ENCODE measurements at places on chromosomes 7 and 10.

- H3K4me1 ChIP-seq = peaks cover 2% of the 10 kb centered on the region
- DNase-seq = no peak
- H3K4me3 ChIP-seq = no peak overlapping the region
- no peaks in the 10 kb centered on the region for H3K36me3 ChIP-seq
- no peaks in the 10 kb centered on the region for H3K27me3 ChIP-seq
- no peak overlapping the region for H3K27ac ChIP-seq
Observed at GRCh38 chr7:105643851-105644250, 62.6 kb upstream of the EFCAB10 start.

DNA sequence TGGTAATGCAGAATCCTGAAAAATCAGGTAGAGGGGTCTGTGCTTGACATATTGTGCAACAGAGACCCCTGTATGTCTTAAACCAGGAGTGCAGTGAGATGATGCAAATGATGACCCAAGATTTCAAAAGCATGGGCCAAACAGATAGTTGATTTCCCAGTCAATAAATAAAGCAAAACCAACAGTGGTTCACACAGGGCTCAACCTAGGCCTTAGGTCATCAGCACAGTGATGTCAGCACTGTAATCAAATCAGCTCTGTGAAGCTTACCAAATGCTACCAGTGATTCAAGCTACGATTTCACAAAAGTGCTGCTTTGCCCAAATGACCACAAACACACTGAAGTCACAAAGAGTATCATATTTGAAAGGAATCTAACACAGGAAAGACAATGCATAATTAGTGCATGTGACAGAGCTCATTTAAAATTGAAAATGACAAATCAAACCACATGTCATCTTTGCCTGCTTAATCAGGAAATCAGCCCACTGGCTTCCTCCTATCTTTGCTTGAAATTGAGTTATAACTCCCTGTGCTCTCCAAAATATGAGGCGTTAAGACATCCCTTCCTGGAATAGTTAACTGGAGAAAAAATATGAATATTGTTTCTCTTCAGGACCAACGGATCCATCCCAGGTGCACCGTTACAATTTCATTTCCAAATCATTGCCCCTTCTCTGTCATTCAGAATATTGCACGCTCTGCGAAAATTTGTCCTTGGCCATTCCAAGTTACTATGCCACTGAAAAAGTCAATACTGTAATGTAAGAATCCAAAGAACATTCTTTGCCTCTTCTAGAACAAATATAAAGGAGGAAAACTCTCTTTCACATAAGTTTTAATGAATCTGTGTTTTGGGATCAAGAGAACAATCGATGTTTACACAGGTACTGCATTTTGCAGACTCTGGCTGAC lies 41.9 kb upstream of the ASL start:
- H3K27ac ChIP-seq = no peak overlapping the region
- no peaks in the 10 kb centered on the region for H3K36me3 ChIP-seq
- H3K27me3 ChIP-seq = no peaks in the 10 kb centered on the region
- no peak overlapping the region for H3K4me3 ChIP-seq

DNA sequence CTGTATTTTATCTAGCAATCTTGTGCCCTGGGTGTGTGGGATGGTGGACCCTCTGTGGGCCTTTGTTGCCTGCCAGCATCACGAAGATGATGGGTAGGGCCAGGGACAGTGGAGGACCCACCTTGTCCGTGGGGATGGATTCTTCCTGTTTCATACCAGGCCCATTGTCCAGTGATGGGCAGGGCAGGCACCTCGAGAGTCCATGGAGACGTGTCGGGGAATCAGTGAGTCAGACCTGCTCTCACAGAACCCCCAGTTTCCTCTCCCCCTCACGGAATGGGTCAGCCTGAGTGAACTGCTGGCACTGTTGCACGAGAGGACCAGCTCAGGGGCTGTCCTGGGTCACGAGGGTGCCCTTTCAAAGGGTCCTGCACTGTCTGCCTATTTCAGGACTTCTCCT lies 401.2 kb downstream of the RPS24 start:
- no peak overlapping the region for H3K27ac ChIP-seq
- DNase-seq = no peak
- peaks cover 42% of the 10 kb centered on the region for H3K4me1 ChIP-seq
- no peaks in the 10 kb centered on the region for H3K27me3 ChIP-seq
- H3K36me3 ChIP-seq = no peaks in the 10 kb centered on the region
- no peak overlapping the region for H3K4me3 ChIP-seq

DNA sequence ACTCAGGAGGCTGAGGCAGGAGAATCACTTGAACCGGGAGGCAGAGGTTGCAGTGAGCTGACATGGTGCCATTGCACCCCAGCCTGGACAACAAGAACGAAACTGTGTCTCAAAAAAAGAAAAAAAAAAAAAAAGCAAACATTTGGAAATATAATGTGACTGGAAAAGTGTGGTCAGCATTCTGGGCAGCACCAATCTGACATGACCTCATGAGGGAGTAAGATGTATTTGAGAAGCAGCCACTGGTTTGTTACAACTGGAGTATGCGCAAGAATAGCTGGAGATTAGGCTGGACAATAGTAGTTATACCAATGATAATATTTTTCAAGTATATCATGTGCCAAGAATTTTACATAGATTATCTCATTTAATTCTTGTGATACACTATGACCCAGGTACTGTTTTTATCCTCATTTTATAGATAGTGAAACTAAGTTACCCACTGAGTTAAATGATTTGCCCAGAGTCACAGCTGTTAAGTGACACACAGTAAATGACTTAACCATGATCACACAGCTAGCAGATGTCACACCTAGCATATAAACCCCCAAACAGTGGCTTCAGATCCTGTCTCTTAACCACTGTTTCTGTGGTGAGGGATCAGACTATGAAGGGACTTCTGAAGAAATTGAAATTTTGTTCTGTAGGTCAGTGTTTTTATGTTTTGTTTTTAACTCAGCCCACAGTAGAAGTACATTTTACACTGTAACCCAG lies 11.1 kb downstream of the MCU start:
- H3K27ac ChIP-seq = peak overlapping the region; percentile 40
- no peaks in the 10 kb centered on the region for H3K4me1 ChIP-seq
- DNase-seq = no peak
- no peaks in the 10 kb centered on the region for H3K36me3 ChIP-seq
- peak overlapping the region; percentile 31 for H3K4me3 ChIP-seq

DNA sequence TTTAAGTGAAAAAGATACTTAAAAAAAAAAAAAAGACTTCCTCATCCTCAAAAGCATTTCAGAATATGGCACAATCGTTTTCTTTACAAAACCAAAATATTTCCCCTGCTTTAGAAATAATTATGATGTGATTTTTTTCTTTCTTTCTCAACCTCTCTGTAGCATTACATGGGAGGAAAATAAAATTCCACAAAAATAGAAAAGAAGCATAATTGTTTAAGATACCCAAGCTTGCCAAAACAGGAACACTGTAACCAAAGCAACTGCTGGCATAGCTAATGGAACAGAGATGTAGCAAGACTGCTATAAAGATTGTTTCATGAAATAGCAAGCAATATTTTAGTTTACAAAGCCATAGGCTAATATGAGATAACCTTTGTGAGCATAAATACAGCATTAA lies 75.6 kb upstream of the GPR22 start:
- no peaks in the 10 kb centered on the region for H3K36me3 ChIP-seq
- no peak for DNase-seq
- H3K27me3 ChIP-seq = no peaks in the 10 kb centered on the region
- H3K27ac ChIP-seq = peak overlapping the region; percentile 42
- H3K4me1 ChIP-seq = peaks cover 12% of the 10 kb centered on the region
- no peak overlapping the region for H3K4me3 ChIP-seq

DNA sequence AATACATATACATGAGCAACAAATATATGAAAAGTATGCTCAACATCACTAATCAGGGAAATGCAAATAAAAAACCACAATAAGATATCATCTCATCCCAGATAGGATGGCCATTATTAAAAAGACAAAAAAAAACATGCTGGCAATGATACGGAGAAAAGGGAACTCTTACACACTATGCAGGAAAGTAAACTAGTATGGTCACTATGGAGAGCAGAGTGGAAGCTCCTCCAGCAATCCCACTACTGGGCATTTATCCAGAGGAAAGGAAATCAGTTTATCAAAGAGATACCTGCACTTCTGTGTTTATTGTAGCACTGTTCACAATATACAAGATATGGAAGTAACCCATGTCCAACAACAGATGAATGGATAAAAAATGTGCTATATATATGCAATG lies 217.5 kb downstream of the SDK1 start:
- H3K36me3 ChIP-seq = no peaks in the 10 kb centered on the region
- no peak overlapping the region for H3K27ac ChIP-seq
- H3K4me1 ChIP-seq = no peaks in the 10 kb centered on the region
- H3K27me3 ChIP-seq = no peaks in the 10 kb centered on the region

- DNase-seq = no peak
- no peaks in the 10 kb centered on the region for H3K36me3 ChIP-seq
- H3K27ac ChIP-seq = peak overlapping the region; percentile 99
- H3K4me3 ChIP-seq = no peak overlapping the region
Observed at GRCh38 chr7:27125986-27126394, 4.6 kb downstream of the HOXA4 start.

DNA sequence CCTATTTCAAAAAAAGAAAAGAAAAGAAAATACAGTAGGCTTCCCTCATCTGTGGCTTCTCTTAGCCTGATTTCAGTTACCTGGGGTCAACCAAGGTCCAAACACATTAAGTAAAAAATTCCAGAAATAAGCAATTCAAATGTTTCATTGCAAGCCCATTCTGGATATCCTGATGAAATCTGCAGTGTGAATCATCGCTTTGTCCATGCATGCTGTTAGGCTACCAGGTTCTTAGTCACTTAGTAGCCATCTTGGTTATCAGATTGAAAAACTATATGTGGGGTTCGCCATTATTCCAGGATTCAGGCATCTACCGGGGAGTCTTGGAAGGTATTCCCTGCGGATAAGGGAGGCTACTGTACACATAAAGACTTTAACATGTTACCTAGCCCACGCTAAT lies 991 bp upstream of the FAM204A start:
- peaks cover 30% of the 10 kb centered on the region for H3K4me1 ChIP-seq
- H3K36me3 ChIP-seq = no peaks in the 10 kb centered on the region
- H3K27me3 ChIP-seq = no peaks in the 10 kb centered on the region
- no peak overlapping the region for H3K4me3 ChIP-seq
- DNase-seq = no peak
- H3K27ac ChIP-seq = no peak overlapping the region

DNA sequence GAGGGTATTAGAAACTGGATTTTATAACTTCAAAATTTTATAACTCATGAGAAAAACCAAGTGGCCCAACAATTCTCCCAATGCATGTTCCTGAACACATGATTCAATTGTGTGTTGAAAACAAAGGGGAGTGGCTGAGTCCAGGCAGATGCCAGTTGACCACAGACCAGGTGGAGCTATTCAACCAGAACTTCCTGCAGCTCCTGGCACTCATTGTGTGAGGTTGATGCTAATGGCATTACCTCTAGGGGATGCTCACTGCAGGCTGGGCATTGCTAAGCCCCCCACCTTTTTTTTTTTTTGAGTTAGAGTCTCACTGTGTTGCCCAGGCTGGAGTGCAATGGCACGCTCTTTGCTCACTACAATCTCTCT lies 20.3 kb downstream of the MYOF start:
- no peaks in the 10 kb centered on the region for H3K27me3 ChIP-seq
- peak overlapping the region; percentile 92 for H3K27ac ChIP-seq
- no peak for DNase-seq

DNA sequence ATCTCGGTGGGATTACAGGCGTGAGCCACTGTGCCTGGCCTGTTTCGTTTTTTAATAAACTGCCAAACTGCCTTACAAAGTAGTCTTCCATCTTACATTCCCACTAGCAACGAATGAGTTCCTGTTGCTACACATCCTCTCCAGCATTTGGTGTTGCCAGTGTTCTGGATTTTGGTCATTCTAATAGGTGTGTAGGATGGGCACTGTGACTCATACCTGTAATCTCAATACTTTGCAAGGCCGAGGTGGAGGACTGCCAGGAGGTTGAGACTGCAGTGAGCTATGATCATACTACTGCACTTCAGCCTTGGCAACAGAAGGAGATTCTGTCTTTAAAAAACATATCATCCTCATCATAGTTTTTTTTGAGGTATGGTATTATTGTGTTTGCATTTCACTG lies 21.4 kb upstream of the RSBN1L start:
- no peaks in the 10 kb centered on the region for H3K36me3 ChIP-seq
- no peak overlapping the region for H3K4me3 ChIP-seq
- no peak overlapping the region for H3K27ac ChIP-seq
- DNase-seq = no peak

DNA sequence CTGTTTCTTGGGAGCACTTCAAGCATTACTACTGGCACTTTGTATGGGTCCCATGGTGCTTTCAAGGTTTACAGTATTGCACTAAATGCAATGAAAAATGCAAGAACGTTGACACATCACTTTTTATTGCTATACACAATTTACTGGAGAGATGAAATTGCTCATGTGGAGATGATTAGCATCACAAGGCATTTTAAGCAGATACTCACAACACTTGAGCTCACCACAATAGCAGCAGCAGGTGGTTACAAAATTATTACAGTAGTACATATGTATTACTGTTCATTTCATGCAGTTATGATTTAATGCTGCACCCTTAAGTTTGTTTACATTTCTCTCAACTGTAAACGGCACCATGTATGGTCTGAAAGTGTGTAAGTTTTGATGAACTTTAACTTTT lies 537.7 kb downstream of the GRM8 start:
- H3K4me1 ChIP-seq = no peaks in the 10 kb centered on the region
- no peak overlapping the region for H3K27ac ChIP-seq

GRCh38 chr7:923108-924041 lies 31.1 kb downstream of the ADAP1 start:
- no peaks in the 10 kb centered on the region for H3K27me3 ChIP-seq
- DNase-seq = no peak
- peak overlapping the region; percentile 41 for H3K4me3 ChIP-seq
- no peak overlapping the region for H3K27ac ChIP-seq

GRCh38 chr7:154451480-154452457 lies 399.6 kb downstream of the DPP6 start:
- no peak for DNase-seq
- H3K27ac ChIP-seq = no peak overlapping the region
- no peak overlapping the region for H3K4me3 ChIP-seq

GRCh38 chr7:85426487-85426960 lies 239.7 kb upstream of the SEMA3D start:
- no peaks in the 10 kb centered on the region for H3K27me3 ChIP-seq
- no peak overlapping the region for H3K27ac ChIP-seq

- no peak overlapping the region for H3K4me3 ChIP-seq
- H3K27ac ChIP-seq = no peak overlapping the region
- no peaks in the 10 kb centered on the region for H3K4me1 ChIP-seq
- H3K27me3 ChIP-seq = no peaks in the 10 kb centered on the region
- no peak for DNase-seq
- H3K36me3 ChIP-seq = no peaks in the 10 kb centered on the region
Observed at GRCh38 chr7:84950836-84951235, 236.0 kb downstream of the SEMA3D start.

DNA sequence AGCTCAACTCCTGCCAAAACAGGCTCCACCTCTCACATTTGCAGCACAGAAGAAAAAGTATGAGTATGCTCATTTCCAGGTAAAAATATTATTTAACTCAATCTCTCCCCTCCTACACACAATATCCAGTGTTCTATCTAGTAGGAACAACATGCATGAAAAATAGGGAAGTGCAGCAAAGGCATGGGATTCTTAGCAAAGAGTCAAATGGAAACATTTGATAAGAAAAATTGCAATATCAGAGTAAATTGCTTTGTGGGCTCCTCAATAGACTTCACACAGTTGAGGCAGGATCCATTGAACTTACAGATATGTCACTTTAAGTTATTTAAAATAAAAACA lies 150.9 kb downstream of the ANK3 start:
- H3K4me1 ChIP-seq = no peaks in the 10 kb centered on the region
- H3K27me3 ChIP-seq = no peaks in the 10 kb centered on the region
- no peaks in the 10 kb centered on the region for H3K36me3 ChIP-seq
- H3K27ac ChIP-seq = no peak overlapping the region
- H3K4me3 ChIP-seq = no peak overlapping the region
- DNase-seq = no peak

All from thoracic aorta (tissue), 2 donors.